ENCODE measurements at places on chromosomes 16 and 17.

- DNase-seq: no peak
Observed at GRCh38 chr17:32222621-32223020, 43.0 kb upstream of the RHBDL3 start.

- no peak for DNase-seq
Observed at GRCh38 chr16:3431779-3432219, 11.5 kb downstream of the ZNF597 start.

DNA sequence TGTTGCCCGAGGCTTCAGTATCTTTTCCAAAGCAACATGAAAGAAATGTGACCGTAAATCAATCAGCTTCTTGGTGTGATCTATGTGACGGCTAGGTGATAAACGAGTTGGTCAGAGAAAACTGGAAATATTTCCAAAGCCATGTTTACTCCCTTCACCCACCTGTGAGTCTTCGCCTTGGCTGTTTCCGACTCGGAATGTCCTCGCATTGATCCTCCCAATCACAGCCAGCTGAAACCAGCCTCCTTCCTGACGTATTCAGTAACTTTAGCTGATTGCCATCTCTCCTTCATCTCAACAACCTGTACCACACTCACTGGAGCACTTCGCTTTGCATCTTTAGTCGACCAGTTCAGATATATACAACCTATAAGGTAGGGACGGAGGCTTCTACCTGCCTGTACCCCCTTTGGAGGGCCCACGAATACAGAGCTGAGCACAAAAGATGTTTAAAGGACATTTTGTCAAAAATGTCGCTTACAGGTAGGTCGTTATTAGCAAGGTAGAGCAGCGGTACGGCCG, 705 bp downstream of the KRABD2 start:
- peak; percentile 24 for DNase-seq

DNA sequence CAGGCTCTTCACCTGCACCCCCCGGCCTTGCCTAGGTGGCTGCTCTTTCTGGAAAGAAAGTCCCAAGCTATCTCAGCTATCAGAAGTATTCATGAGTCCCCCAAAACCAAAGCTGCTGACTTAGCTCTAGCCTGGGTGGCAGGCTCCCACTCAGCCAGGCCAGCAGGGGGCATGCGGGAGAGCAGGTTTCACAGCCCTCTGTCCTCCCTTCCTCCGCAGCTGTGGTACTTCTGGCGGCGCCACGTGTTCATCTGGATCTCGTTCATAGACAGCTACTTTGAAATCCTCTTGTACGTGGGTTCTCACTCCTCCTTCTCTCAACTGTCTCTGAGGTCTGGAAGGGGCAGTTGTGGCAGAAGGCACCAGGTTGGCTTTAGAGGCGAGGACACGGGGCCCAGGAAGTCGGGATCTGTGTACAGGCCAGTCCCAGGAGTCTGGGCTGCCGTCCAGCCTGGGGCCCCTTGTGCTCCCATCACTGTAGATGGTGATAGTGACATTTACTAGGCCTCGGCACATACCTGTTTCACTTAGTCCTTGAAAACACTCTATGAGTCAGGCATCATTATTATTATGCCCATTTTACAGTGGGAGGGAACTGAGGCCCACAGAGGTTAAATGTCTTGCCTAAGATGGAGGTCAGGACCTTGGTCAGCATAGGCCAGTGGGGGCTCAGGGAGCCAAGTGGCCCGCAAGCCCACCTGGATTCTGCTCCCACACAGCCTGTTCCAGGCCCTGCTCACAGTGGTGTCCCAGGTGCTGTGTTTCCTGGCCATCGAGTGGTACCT, 12.9 kb downstream of the TRPV2 start:
- DNase-seq: peak; percentile 43

GRCh38 chr16:11526655-11527350, 59.9 kb downstream of the LITAF start:
- DNase-seq: no peak
